ENCODE measurements at places on chromosomes 16 and 17.

- DNase-seq = no peak
Measured at GRCh38 chr17:81576621-81577277, 24.6 kb upstream of the FAAP100 start.

DNA sequence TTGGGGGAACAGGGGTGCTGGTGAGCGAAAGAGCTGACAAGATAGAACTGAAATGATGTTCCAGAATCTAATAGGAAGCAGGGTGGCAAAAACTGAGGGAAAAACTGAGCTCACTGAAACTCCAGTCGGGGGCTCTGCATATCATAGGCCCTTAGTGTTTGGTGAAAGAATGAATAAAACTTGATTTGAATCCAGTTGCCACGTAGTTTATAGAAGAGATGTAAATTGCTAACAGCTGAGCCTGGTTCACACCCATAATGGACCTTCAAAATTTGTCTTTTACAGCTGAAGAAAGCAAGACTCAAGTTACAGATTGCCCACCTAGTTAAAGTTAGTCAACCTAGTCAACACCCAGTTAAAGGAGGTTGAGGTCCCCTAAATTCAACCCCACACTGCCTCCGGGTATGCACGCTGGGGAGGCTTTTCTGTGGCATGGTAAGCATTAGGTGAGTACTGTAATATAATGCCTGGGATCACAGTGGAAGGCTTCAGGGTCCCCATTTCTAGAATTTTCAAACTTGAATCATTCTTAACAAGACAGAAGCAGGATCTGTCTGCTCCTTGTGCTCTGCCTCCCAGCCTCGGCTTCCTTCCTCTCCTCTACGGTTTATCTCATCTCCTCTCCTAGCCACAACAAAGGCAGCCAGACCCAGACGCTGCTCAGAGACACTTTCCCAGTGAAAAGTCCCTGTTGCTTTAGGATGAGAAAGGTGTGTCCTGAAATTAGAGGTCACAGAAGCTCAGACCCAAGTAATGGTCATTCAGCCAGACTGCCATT lies 26.9 kb upstream of the SUPT4H1 start:
- DNase-seq = no peak

- no peak for DNase-seq
Measured at GRCh38 chr16:55367866-55368603, 44.0 kb downstream of the IRX6 start.

DNA sequence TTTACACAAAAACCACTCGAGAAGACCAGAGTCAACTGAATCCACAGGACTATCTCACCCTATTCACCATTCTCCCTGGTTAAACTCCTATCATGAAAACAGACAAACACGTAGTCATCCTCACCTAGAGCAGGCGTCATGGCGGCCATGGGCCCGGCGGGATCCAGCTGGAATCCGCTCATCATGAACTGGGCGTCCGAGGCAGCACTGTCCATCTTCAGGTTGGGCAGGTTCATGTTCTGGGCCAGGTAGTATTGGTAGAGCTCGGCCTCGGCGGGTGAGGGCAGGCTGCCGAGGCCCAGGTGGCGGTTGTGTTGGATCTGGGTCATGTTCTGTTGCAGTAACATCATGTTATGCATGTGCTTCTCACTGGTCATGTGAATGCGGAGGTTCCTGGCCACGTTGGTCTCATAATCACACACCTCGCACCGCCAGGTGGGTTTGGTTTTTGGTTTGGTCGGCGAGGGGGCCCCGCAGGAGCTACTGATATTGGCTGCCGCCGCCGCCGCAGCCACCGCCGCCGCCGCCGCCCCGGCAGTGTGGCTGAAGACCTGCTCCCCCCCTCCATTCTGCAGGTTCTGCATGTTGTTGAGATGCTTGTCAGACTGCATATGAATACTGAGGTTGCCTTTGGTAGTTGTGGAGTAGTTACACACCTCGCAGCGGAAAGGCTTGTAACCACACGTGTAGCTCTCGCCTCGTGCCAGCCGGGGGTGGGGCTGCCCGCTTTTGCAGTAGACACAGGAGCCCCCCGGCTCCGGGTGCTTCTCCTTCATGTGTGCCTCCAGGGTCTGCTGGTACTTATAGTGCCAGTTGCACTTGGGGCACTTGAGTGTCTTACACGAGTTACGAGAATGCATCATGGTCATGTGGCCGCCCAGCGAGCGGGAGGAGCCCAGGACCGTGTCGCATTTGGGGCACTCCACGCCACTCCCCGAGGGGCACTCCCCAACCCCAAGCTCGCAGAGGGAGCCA lies 90.3 kb downstream of the ZFHX3 start:
- DNase-seq = no peak

DNA sequence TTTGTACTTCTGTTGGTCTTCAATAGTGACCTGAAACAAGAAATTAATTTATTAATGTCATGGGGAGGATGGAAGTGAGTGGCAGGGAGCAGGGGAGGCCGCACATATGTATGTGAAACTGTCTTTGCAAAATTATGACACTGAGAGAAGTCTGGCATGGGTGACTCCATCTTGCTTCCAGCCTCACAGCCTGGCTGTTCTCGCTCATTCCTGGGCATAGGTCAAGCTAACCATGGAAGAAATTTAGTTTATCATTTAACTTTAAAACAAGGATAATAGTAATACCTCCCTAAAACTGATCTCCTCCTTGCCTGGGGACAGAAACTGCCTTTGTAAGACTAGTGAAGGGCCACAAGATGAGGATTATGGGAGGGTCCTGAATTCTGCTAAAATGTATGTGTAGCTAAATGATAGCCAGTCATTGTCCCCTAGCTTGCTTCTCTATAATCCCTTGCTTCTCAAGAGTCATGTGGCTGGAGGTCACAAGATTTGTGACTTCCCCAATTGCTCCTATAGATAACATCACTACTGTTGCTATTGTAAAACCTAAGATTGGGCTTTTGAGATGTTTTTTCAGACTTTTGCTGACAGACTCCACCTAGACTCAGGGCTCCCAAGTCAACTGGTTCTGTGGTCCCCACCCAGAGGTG lies 126.0 kb downstream of the HS3ST3A1 start:
- DNase-seq = no peak

DNA sequence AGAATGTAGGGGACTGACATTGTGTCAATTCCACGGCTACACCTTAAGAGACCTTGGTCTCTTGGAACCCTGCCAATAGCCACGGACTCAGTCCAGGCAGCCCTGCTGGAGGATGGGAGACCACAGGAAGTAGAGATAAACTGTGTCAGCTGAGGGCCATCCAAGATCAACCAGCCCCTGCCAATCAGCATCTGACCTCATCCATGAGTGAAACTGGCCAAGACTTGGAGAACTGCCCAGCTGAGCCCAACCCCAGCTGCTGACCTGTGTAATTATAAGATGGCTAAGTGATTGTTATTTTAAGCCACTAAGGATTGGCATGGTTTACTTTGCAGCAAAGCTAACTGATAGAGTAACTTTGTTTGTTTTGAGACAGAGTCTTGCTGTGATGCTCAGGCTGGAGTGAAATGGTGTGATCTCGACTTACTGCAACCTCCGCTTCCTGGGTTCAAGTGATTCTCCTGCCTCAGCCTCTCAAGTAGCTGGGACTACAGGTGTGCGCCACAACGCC lies 13.3 kb upstream of the YWHAE start:
- DNase-seq = no peak

- no peak for DNase-seq
Measured at GRCh38 chr17:74554909-74555308, 9.0 kb upstream of the CD300C start.

DNA sequence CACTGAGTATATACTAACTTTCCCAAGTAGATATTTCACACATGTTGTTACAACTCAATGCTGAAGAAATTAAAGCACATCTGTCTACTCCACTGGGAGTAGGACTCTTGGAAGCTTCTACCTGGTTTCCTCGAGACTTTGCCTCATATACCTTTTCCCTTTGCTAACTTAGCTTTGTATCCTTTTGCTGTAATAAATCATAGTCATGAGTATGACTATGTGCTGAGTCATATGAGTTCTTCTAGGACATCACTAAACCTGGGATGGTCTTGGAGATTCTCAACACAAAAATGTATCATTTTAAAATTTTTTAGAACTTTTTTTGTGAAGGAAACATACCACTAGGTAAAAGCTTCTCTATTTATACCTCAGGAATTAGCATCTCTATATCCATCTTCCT lies 39.8 kb downstream of the ABCA5 start:
- DNase-seq = no peak

DNA sequence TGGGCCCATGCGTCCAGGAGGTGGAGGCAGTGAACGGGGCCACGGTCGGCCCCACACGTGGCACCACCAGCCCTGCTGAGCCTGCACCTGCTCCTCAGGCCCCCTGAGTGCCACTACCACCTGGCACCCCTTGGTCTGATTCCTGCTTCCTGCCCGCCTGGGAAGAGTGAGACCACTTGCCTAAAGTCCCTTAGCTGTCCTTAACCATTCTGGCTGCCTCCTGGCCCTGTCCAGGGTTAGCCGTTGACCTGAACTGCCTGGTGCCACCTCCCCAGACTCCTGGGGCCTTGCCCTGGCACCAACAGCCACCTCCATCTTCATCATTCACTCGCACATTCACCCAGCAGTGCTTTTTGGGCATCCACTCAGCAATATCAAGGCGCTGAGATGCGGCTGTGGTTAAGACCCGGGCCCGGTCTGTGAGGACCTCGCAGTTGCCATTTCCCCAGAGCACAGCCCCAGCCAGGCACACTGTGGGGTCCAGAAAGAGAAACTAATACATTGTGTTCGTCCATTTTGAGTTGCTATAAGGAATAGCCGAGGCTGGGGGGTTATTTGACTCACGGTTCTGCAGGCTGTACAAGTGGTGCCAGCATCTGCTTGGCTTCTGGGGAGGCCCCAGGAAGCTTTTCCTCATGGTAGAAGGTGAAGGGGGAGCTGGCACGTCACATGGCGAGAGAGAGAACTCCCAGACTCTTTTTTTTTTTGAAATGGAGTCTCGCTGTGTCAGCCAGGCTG lies 318.4 kb downstream of the SEC14L1 start:
- DNase-seq = peak; percentile 50

- no peak for DNase-seq
Measured at GRCh38 chr16:52861614-52862022, 191.1 kb downstream of the CHD9NB start.

DNA sequence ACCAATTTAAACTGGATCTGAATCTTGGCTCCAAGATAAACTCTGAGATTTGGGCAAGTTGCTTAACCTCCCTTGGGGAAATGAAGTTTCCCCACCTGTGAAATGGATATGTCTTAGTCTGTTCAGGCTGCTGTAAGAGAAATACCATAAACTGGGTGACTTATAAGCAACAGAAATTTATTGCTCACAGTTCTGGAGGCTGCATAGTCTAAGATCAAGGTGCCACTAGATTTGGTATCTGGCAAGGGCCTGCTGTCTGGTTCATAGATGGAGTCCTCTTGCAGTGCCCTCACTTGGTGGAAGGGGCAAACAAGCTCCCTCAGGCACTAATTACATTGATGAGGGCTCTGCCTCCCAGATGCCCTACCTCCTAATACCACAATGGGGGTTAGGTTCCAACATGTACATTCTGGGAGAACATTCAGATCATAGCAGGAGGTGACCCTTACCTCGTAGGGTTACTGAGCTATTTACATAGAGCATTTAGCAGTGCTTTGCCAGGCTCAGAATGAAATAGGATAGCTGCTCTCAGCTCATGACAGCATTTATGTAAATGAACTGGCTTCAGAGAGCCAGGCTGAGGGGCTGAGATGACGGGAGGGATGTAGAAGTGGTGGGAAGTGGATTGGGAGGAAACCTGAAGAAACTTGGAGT lies 83.9 kb downstream of the SPECC1 start:
- DNase-seq = no peak

DNA sequence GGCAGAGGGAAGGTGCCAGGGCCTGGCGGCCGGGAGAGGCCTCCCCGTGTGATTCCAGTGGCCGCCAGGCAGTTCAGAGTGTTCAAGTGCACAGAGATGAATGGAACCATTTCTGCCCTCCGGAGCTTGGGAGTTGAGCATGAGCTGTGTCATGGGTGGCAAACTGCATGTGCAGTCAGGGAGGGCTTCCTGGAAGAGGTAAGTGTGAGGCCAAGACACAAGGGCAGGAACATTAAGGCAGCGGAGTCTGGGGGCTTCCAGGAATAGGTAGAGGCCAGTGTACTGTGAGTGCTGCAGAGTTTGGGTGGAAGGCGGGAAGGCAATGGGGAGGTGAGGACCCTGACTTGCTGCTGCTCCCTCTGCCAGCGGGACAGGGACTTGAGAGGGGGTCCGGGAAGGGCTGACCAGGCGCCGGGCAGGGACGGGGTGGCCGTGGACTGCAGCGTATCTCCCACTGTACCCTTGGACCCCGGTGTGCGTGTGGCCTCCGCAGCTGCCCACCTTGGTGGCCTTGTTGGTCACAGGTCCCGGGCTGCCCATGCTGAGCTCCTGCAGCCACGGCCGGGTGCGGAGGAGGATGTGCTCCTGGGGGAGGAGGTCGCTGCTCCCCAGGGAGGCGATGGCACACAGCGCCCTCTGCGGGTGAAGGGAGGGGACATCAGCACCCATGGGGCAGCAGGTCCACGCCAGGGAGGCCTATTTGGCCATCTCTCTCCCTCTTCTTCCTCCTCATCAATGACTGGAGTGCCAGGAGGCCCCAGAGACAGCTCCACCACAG lies 7.5 kb upstream of the CEP131 start:
- DNase-seq = no peak

DNA sequence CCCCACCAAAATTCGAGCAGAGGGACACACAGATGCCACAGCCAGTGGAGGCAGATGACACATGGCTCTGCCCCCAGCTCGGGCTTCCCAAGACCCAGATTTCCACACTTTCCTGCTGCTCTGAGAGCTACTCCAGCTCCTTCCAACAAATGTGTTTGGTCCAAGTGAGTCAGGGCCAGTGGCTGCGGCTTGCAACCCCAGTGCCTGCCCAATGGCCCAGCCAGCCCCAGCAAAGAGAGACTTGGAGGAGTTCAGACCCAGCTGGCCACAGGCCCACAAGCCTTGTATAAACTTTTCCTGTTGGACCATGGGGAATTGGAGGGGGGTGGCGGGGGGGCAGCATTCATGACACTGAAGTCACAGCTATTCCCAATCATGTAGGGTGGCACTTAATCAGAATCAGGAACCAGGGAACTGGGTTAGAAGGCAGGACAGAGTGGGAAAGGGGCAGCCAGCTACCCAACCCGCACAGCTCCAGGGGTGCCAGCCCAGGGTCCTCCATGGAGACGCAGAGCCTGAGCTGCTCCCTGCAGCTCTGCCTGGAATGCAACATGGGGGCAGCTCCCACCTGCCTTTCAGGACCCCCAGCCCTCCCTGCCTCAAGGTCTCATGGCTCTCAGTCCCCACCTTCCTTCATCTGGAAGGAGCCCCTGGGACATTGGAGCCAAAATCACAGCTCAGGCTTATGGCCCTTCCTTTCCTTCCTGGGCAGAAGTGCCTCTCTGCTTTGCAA lies 17.5 kb upstream of the C16orf78 start:
- DNase-seq = no peak
